ENCODE measurements at places on chromosomes 5 and 9. TPM values are rescaled to one million over a fixed set of nuclear protein-coding genes. Genes with fewer than 3 reads are reported as not detected.

CDC20B gene
- 0.78 TPM for total RNA-seq

OBP2B gene
- total RNA-seq, result not detected

SPOCK1 gene
- total RNA-seq, result 36.7 TPM

ZBTB5 gene
- total RNA-seq, result 22.5 TPM

NDST1 gene
- total RNA-seq, result 23.1 TPM

All from occipital lobe (tissue), 3 donors.